ENCODE measurements at places on chromosomes 12 and 14. TPM values are rescaled to one million over a fixed set of nuclear protein-coding genes. Genes with fewer than 3 reads are reported as not detected.

DNA sequence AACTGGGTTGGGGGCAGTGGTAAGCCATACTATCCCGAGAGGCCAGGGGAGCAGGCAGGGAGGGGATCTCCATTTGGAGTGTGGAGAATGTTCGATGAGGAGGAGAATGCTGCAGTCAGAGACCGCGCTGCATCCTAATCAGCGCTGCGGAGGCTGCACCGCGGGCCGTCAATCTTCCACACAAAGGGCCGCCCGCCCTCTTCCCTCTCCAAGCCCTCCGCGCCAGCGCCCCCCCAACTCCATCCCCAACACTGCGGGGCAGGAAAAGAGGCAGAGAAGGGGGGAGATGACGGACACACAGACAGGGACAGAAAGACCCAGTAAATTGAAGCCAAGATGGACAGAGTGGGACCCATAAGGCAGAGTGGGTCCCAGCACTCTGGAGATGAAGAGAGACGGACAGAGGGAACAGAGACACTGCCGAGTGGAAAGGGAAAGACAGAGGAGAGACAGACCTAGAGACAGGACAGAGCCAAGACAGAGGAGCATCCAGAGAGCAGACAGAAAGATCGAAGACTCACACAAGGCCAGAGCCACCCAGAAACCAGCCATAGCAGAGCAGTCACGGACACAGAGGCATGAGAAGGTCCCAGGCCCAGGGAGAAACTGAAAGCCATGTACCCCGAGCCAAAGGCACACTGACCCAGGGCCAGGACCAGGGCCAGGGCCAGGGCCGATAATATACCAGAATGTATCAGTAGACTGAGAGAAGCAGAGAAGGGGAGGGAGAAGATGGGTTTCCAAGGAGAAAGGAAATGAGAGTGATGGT, 3.5 kb downstream of the CISTR start:
- H3K4me1 ChIP-seq, result peaks cover 5% of the 10 kb centered on the region
- H3K4me3 ChIP-seq, result no peak overlapping the region
- no peaks in the 10 kb centered on the region for H3K36me3 ChIP-seq
- H3K27ac ChIP-seq, result no peak overlapping the region

DNA sequence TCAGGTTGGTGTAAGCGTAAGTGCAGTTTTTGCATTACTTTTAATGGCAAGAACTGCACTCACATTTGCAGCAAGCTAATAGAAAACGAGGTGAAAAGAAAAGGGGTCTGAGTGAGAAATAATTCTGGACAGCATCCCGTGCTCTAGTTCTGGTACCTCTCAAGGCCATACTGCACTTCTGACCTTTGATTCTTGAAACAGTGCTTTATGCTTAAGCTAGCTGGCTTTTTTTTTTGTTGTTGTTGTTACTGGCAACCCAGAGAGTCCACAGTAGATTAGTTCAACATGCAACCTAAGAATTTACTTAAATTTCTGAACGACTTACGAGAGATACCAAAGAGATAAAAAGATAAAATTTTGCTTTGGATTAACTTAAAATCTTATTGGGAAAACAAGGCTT, 75.2 kb upstream of the PRKD1 start:
- H3K4me3 ChIP-seq, result no peak overlapping the region
- no peaks in the 10 kb centered on the region for H3K4me1 ChIP-seq
- no peak overlapping the region for H3K27ac ChIP-seq
- no peaks in the 10 kb centered on the region for H3K36me3 ChIP-seq
- DNase-seq, result no peak

Gene FERMT2
- total RNA-seq, result 15.6 TPM

DNA sequence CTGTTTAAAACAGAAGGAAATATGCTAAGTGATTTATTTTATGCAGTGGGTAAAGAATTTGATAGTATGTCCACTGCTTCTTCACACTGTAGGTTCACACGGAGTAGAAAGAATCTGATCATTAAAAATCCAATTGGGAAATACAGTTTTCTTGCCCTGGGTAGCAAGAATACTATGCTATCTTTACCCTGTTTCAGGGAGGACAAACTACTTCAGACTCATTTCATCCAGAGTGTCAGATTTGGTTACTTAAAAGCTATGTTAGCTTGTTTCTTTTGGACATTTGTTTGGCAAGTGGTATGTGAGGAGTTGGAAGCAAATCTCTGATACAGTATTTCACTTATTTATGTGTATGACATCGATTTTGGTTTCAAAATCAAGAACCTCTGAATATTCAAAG, 4.3 kb downstream of the FRS2 start:
- H3K27ac ChIP-seq, result no peak overlapping the region
- peaks cover 43% of the 10 kb centered on the region for H3K4me1 ChIP-seq
- H3K27me3 ChIP-seq, result no peaks in the 10 kb centered on the region
- no peak for DNase-seq
- no peaks in the 10 kb centered on the region for H3K36me3 ChIP-seq
- no peak overlapping the region for H3K4me3 ChIP-seq

- no peak overlapping the region for H3K4me3 ChIP-seq
- no peaks in the 10 kb centered on the region for H3K36me3 ChIP-seq
- no peaks in the 10 kb centered on the region for H3K4me1 ChIP-seq
- DNase-seq, result no peak
- no peaks in the 10 kb centered on the region for H3K27me3 ChIP-seq
These were observed 358.6 kb upstream of the TMTC1 start for GRCh38 chr12:30142301-30142700.

DNA sequence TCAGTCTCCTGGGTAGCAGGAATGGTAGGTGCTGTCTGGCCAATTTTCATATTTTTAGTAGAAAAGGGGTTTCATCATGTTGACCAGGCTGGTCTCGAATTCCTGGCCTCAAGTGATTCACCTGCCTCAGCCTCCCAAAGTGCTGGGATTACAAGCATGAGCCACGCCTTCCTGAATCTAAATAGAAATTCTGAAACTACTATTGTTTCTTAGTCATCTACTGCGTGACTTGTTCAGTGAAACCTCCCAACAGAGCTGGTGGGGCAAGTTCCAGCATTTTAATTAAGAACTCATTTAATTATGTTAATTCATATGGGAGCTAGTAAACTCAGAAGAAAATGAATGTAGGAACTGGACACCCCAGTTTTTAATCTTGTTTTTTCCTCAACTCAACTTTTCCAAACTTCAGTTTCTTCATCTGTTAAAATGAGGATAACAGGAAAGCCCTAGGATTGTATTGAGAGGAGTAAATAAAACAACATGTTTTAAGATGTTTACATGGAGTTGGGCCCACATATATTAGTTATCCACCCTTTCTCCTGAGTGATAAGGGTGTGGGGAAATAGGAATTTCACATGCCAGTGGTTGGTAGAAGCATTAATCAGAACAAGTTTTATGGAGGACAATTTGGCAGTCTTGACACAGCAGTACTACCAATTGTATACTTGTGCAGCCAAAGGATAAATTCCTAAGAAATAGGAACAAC, 335.8 kb upstream of the E2F7 start:
- no peaks in the 10 kb centered on the region for H3K27me3 ChIP-seq
- DNase-seq, result no peak
- H3K36me3 ChIP-seq, result no peaks in the 10 kb centered on the region
- no peak overlapping the region for H3K27ac ChIP-seq
- no peak overlapping the region for H3K4me3 ChIP-seq

GRCh38 chr12:53579545-53579955, 46.6 kb downstream of the ATF7 start:
- no peak overlapping the region for H3K27ac ChIP-seq
- H3K36me3 ChIP-seq, result no peaks in the 10 kb centered on the region
- no peaks in the 10 kb centered on the region for H3K4me1 ChIP-seq
- no peaks in the 10 kb centered on the region for H3K27me3 ChIP-seq
- no peak overlapping the region for H3K4me3 ChIP-seq

Gene SYNDIG1L
- 0.26 TPM for total RNA-seq

- no peaks in the 10 kb centered on the region for H3K36me3 ChIP-seq
- no peak for DNase-seq
- H3K27me3 ChIP-seq, result no peaks in the 10 kb centered on the region
- no peak overlapping the region for H3K4me3 ChIP-seq
- no peaks in the 10 kb centered on the region for H3K4me1 ChIP-seq
These were observed 441.4 kb downstream of the EGLN3 start for GRCh38 chr14:33509454-33509853.

- H3K4me3 ChIP-seq, result no peak overlapping the region
- H3K27me3 ChIP-seq, result no peaks in the 10 kb centered on the region
- no peak for DNase-seq
- no peaks in the 10 kb centered on the region for H3K36me3 ChIP-seq
These were observed 24.3 kb upstream of the PCNX1 start for GRCh38 chr14:70882776-70883492.

DNA sequence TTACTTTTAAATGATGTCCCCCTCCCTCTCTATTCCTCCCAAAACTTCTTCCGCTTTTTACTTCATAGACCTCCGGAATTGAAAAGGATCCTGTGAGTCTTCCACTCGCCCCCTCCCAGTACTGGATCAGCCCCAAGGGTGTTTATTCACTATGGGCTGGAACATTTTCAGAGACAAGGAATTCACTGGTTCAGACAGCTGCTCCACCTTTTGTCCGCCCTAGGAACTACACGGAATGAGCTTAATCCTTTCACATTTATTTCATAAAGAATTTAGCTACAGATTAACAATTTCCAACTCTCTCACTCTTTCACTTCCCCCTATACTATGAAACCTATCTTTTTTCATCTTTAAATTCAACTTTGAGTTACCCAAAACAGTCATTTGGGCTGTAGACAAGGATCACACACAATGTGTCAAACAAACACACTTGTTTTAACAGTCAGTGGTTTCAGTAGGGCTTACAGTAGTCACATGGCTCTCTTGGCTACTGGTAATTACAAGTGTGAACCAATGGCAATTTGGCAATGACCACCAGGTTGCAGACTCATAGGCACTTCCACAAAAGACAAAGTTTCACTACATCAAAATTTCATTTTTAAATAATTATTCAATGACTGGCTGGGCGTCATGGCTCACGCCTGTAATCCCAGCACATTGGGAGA, 20.6 kb downstream of the CNIH1 start:
- DNase-seq, result no peak
- no peaks in the 10 kb centered on the region for H3K4me1 ChIP-seq
- H3K27me3 ChIP-seq, result no peaks in the 10 kb centered on the region
- no peak overlapping the region for H3K27ac ChIP-seq
- H3K36me3 ChIP-seq, result no peaks in the 10 kb centered on the region
- H3K4me3 ChIP-seq, result no peak overlapping the region

Gene SLC24A4
- 0.05 TPM for total RNA-seq

- H3K4me3 ChIP-seq, result no peak overlapping the region
- no peaks in the 10 kb centered on the region for H3K36me3 ChIP-seq
- no peak overlapping the region for H3K27ac ChIP-seq
- no peaks in the 10 kb centered on the region for H3K4me1 ChIP-seq
These were observed 118.6 kb downstream of the GCH1 start for GRCh38 chr14:54784060-54784459.

DNA sequence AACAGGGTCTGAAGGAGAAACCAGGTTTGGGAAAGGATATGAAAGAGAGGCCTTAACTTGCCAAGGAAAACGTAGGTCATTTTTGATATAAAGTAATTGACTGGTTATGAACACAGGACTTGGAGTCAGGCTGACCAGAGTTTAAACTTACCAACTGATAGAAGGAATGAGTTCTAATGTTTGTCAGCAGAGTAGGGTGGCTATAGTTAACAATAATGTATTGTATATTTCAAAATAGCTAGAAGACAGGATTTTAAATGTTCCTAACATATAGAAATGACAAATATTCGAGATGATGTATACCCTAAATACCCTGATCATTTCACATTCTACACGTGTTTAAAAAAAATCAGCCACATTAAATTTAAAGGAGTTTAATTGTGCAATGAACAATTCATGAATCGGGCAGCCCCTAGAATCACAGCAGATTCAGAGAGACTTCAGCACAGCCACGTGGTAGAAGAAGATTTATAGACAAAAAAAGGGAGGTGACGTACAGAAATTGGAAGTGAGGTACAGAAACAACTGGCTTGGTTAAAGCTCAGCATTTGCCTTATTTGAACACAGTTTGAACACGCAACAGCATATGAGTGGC, 52.5 kb upstream of the PLEKHG7 start:
- no peaks in the 10 kb centered on the region for H3K27me3 ChIP-seq
- no peak overlapping the region for H3K27ac ChIP-seq
- H3K36me3 ChIP-seq, result no peaks in the 10 kb centered on the region
- DNase-seq, result no peak

DNA sequence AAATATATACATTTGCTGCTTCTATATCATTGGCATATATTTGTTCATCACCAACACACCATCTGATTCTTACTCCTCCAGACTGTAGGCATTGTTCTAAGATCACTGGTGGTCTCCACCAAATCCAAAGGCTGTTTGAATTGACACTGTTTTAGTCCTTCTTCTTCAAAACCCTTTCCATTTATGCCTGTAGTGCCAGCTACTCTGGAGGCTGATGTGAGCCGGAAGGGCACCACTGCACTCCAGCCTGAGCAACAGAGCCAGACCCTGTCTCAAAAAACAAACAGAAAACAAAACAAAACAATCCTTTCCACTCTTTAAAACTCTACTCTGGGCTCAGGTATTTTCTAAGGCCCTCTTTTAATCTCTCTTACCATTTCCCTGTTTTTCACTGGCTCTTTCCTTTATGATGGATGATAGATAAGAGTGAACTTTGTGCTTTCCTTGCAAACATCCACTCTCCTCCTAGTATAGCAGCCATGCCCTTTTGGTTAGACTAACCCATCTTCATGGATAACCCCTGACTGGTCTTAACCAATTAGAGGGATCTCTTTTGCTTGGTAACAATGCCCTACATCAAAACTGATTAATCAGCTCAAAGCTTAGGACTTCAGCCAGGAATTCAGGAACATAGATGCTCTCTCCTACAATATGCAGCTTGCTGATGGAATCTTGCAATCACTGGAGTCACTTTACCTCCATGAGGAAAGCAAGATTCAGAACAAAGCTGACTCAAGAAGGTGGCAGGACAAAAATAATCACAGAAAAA, 24.9 kb downstream of the SPTSSA start:
- H3K36me3 ChIP-seq, result no peaks in the 10 kb centered on the region
- H3K4me3 ChIP-seq, result no peak overlapping the region
- peaks cover 10% of the 10 kb centered on the region for H3K4me1 ChIP-seq
- H3K27me3 ChIP-seq, result no peaks in the 10 kb centered on the region
- no peak overlapping the region for H3K27ac ChIP-seq
- no peak for DNase-seq

DNA sequence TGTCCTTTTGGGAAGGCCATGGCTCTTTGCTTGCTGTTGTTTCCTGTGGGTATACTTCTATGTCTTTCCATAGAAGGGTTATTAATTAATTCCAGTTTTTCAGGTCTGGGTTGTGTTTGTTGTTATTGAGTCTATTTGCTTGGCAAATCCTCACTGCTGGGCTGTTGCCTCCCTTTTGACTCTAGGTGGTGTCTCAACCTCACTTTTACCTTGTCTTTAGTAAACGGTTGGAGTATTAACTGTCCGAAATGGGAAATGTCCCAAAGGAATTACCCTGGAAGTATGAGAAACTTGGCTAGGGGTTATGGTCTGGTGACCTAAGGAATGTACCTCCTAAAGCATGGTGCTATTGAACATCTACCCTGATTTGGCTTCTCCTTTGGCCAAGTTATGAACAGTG, 16.7 kb downstream of the PRH1 start:
- H3K27me3 ChIP-seq, result no peaks in the 10 kb centered on the region
- no peaks in the 10 kb centered on the region for H3K36me3 ChIP-seq
- H3K4me3 ChIP-seq, result no peak overlapping the region
- H3K27ac ChIP-seq, result no peak overlapping the region
- no peak for DNase-seq

GRCh38 chr14:103347091-103347815, 13.2 kb downstream of the EIF5 start:
- H3K27ac ChIP-seq, result peak overlapping the region; percentile 15
- H3K27me3 ChIP-seq, result no peaks in the 10 kb centered on the region
- peaks cover 5% of the 10 kb centered on the region for H3K36me3 ChIP-seq
